Bladder microvascular endothelial cell (primary cell): ENCODE measurements at places on chromosomes 4 and X. TPM values are rescaled to one million over a fixed set of nuclear protein-coding genes. Genes with fewer than 3 reads are reported as not detected.

The HMX1 gene
- not detected in 2 replicates for total RNA-seq

The RAB9A gene
- total RNA-seq: 14.2 and 18.6 TPM in 2 replicates

The PCDH7 gene
- total RNA-seq: under 0.01 and 0.69 TPM in 2 replicates

The SFRP2 gene
- under 0.01 TPM in 1 of 2 replicates, not detected in the other for total RNA-seq

The TMEM187 gene
- 5.7 and 7.2 TPM in 2 replicates for total RNA-seq

The TRPC5OS gene
- total RNA-seq: not detected in 2 replicates

The FAM241A gene
- 13.6 and 19.1 TPM in 2 replicates for total RNA-seq

The SHROOM4 gene
- total RNA-seq: 30.6 and 42.9 TPM in 2 replicates

The SLC2A9 gene
- 0.49 and 1.3 TPM in 2 replicates for total RNA-seq

The UGT2B11 gene
- total RNA-seq: not detected in 2 replicates

The HSFX3 gene
- not detected in 2 replicates for total RNA-seq

The PNMA3 gene
- 0.06 TPM in 1 of 2 replicates, not detected in the other for total RNA-seq

The MAOA gene
- total RNA-seq: 13.6 and 203 TPM in 2 replicates

The NUP62CL gene
- 0.06 and 0.16 TPM in 2 replicates for total RNA-seq

The GAGE2A gene
- total RNA-seq: not detected in 2 replicates

The MGARP gene
- total RNA-seq: 0.49 and 0.94 TPM in 2 replicates

The ENPEP gene
- under 0.01 and 0.49 TPM in 2 replicates for total RNA-seq

The HS6ST2 gene
- under 0.01 and 0.13 TPM in 2 replicates for total RNA-seq

The ZIC3 gene
- total RNA-seq: not detected in 2 replicates

The CEP135 gene
- 6.8 and 14.2 TPM in 2 replicates for total RNA-seq

The SMIM43 gene
- total RNA-seq: 0.65 and 1.0 TPM in 2 replicates

The ZCCHC18 gene
- 2.4 and 4.6 TPM in 2 replicates for total RNA-seq

The NUDT11 gene
- 1.1 and 1.2 TPM in 2 replicates for total RNA-seq

The SLC7A11 gene
- total RNA-seq: 15.9 and 41.3 TPM in 2 replicates

The LANCL3 gene
- 0.16 and 0.25 TPM in 2 replicates for total RNA-seq

The FAM184B gene
- not detected in 2 replicates for total RNA-seq

The RASL11B gene
- total RNA-seq: not detected in 2 replicates

The TET2 gene
- total RNA-seq: 6.3 and 18.9 TPM in 2 replicates

The TMEM35A gene
- 0.16 and 1.3 TPM in 2 replicates for total RNA-seq

The ADH1B gene
- 0.32 and 1.9 TPM in 2 replicates for total RNA-seq

The MAGEC3 gene
- total RNA-seq: not detected in 2 replicates
